ENCODE measurements at places on chromosomes 3 and 15. TPM values are rescaled to one million over a fixed set of nuclear protein-coding genes. Genes with fewer than 3 reads are reported as not detected.

The CDCP1 gene
- total RNA-seq = 180 TPM

DNA sequence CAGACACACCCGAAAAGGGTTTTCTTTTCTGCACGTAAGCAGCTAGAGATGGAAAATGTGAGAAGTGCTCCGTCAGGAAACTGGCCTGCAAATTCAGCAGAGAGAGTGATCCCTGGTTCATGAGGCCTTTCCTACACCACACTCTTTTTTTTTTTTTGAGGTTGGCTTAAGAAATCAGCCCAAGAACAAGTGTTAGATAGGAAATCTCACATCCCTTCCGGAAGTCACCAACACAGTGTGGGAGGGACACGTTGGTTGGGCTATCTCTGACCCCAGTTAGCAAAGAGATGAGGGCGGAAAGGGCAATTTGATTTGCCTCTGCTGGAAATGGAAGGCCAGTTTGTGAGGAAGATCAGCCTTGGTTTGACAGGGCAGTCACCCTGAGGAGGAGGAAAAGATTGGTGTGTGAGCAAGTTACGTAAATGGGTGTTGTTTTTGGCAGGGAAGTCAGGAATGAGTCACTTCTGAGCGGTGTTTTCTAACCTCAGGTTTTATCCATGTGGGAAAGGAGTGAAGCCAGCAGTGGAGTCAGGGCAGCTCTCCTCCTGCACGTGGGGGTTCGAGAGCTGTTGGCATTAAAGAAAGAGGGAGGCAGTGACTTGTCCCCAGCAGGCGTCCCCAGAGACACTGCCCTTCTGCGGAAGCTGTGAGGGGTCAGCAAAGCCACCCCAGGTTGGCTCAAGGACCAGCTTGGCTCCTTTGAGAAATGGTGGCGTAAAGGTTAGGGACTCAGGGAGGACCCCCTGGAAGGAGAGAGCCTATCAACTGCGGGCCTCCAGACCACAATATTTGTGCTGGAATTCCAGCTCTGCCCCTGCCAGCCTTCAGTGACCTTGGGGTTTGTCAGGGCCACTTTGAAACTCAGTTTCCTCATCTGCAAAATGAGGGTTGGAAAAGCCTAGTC, 237.6 kb upstream of the BHLHE40 start:
- DNase-seq = peak; percentile 99

GRCh38 chr15:82621970-82622369, 25.2 kb downstream of the CPEB1 start:
- DNase-seq = peak; percentile 8

DNA sequence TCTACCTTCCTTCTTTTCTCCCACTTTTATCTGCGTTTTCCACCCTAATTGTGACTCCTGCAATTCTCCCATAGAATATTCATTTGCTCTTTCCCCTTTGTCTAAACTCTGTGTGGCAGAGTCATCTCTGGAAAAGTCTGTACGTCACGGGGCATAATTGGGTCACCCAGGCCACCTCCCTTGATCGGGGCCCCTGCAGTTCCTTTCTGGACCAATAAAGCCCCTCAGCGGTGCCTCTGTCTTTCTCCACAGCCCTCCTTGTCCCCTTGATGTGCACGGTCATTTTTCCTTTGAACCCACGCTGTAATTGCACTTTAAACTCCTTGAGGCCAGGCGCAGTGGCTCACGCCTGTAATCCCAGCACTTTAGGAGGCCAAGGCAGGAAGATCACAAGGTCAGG, 10.7 kb downstream of the UPK1B start:
- no peak for DNase-seq

The IGSF10 gene
- not detected for total RNA-seq

- DNase-seq = no peak
Measured at GRCh38 chr15:39969002-39969394, 35.1 kb downstream of the EIF2AK4 start.

Measured in MCF 10A (cell line).